ENCODE measurements at places on chromosomes 11 and 22.

GRCh38 chr11:46895821-46896220 is 22.5 kb downstream of the LRP4 start:
- DNase-seq: no peak

DNA sequence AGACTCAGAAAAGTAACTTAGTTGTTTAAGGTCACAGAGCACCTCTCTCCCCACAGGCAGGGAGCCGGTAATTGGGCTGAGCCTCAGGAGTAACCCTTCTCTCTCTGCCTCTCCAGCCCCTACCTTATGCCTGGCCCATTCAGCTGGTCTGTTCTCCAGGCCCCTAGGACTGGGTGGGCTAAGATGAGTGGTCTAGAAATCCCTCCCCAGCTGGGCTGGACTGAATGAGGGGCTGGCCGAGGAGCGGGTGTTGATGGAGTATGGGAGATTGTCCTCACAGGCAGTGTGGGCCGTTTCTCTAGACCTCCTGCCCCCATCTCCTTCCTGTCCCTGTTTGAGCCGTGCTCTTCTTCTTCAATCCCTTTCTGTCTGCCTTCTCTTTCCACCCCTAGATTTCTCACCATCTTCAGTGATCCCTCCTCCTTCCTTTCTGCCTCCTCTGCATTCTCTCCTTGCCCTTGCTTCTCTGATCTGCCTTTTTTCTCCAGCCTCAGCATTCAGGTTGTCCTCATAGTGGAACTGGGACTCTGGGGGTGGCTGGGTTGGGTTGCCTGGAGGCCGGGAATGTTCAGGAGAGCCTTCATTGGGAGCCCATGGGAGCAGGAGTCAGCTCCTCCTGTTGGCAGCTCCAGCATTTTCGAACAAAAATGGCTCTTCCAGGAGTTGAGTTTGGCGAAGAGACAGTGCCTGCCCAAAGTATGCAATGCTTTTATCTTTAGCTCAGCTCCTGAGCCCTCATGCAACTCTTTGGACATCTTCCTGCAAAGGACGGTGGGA is 7.6 kb downstream of the ST3GAL4 start:
- no peak for DNase-seq

- DNase-seq: no peak
These were observed 164.5 kb upstream of the PLET1 start for GRCh38 chr11:112425121-112425520.

DNA sequence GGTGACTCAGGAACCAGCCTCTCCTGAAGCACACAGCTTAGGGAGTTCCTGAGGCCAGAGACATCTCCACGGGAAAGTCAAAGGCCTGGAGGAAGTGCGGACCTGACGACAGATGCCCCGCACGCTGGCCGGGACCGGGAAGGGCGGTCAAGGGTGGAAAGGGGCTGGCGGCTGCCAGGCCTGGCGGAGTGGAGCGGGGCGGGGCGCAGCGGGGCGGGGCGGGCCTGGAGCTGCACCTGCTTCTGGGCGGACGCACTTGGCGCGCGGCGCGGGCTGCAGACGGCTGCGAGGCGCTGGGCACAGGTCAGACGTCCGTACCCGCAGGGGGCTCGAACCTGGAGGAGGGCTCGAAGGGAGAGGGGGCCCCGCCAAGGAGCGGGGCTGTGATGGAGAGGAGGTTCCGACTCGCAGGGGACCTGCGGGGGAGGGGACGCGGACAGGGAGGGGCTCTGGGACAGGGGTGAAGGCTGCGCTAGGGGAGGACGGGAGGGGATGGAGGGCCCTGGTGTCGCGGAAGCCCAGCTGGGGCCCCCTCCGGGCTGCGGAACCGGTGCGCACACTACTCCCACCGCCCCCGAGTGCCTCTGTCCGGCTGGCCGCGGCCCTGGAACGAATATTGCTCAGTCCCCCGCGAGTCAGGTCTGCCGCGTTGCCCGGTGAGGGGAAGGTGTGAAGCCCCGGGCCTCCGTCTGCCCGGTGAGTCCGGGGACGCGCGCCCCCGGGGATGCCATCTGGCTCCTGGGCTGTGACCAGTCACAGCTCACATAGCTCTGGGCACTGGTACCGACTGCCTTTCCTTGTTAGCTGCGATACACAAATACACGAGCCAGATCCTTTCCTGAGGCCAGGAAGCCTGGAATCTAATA is at the start of gene TMEM45B:
TSS of gene TMEM45B (plus strand) at position 253 of the 866 bp plus-strand sequence. CDS start 36,635 bp downstream, outside the sequence.
- DNase-seq: peak; percentile 27

- DNase-seq: no peak
These were observed 563 bp upstream of the PPIL2 start for GRCh38 chr22:21665047-21665851.

DNA sequence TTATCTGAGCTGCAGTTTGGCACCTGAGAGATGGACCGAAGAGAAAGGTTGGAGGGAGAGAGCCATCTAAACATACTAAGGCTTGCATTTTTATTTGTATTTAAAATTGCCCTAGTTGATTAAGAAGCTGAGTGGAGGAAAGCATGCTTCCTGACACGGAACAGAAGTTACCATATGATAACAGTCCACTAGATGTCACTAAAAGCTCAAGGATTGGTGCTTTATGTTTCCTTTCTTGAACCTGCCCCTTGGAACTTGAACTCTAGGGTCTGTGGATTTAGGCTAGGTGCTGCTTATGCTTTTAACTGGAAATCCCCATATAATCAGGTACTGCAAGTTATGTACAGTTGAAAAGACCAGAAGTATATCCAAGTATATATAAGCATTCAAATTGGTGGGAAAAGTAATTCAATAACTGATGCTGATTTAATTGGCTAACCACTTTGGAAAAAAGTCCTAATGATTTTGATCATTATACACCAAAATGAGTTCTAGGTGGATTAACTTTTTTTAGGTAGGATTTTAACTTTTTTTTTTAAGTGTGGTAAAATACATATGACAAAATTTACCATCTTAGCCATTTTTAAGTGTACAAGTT is 9.5 kb downstream of the RBMXL2 start:
- no peak for DNase-seq

DNA sequence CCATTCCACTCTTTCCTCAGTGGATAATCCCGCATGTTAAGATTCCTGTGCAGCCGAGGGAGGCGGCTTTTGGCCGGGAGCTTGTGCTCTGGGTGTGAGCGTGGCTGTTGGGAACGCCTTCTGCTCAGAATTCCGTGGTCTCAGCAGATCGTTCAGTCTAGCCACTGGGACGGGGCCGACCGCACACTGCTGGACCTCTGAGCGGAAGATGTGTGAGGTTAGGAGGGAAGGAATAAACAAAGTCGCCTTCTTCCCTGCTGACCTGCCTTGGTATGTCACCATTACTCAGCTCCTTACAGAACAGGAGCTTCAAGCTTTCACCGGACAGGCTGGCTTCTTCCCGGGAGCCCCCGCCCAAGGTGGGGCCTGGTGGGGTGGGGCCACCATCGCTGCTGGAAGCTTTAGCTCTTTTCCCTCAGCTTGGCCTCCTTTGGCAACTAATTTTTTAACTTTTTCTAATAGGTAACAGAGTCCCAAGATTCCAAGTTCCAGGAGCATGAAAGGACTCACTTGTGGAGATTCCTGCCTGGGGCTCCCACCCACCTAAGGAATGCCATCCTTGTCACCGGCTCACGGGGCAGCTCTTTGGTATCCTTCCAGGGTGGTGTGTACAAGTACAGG is 22.5 kb upstream of the SEPTIN5 start:
- no peak for DNase-seq

GRCh38 chr11:3139481-3140290 is 25.4 kb downstream of the OSBPL5 start:
- DNase-seq: no peak

GRCh38 chr11:61149624-61150615 is 11.3 kb downstream of the VPS37C start:
- DNase-seq: no peak

- DNase-seq: no peak
These were observed 5.9 kb upstream of the OR10V1 start for GRCh38 chr11:59719556-59719955.

DNA sequence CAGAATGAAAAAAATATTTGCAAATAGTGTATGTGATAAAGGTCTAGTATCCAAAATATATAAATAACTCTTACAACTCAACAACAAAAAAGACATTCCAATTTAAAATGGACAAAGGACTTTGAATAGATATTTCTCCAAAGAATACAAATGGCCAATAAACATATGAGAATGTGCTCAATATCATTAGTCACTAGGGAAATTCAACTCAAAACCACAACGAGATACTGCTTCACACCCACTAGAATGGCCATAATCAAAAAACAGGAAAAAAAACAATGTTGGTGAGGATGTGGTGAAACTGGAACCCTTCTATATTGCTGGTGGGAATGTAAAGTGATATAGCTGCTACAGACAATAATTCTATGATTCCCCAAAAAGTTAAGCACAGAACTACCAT is 38.6 kb upstream of the RPS13 start:
- DNase-seq: no peak

- DNase-seq: no peak
These were observed 50.9 kb upstream of the YWHAH start for GRCh38 chr22:31893460-31893859.

DNA sequence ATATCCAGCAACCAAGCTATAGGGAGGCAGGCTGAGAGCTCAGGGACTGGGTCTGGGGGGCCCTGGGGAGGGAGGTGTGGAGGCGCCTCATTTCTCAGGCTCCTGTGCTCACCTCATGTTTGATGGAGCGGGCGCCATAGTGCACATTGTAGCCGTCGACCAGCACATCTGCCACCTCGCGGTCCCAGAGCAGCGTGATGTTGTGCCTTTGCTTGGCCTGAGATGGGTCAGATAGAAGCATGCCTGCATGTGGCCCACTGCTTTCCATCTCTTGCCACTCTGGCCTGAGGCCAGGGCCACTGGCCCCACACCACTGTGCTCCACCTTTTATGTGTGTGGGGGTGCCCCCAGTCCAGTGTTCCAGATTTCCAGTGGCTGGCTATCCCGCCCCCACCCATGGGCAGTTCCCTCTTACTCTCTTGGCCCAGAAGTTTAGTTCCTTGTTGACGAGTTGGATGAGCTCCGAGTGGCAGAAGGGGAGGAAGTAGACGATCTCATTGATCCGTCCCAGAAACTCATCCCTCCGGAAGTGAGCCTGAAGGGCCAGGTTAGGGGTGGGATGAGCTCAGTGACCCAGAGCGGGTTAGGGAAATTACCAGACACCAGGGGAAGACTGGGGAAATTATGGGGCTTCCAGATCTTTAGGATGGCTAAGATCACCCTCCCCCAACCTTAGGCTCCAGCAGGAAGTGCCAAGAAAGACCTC is 50.1 kb upstream of the PHOX2A start:
- no peak for DNase-seq

- DNase-seq: no peak
These were observed 14.5 kb downstream of the SCGB1A1 start for GRCh38 chr11:62433141-62433903.

DNA sequence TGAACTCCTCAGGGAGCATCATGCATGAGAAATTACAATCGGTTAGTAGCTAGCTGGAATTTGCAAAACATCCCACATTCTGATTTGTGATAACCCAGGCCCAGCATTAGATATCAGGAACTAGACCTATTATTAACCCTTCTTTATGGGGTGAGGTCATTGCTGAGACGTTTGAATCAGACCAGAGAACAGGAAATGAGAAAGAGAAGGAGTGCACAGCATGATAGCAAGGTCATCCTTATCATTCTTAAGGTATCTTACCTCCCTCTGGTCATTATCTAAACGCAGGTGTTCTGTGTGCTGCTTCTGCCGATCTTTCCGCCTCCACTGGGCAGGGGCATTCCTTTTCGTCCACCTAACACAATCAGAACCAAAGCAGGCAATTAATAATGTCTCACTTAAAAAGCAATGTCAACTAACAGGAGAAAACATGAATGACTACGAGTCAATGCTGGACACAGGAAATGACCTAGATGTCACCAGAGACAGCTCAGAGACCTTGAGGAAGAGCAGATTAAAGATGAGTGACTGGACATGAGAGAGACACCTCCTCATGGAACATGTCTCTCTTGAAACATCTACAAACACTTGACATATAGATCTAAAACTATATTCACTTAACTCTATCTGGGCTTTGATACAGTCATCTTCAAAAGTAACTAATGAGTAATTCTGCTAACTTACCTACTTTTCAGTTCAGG is 78.3 kb upstream of the SCUBE2 start:
- DNase-seq: no peak

DNA sequence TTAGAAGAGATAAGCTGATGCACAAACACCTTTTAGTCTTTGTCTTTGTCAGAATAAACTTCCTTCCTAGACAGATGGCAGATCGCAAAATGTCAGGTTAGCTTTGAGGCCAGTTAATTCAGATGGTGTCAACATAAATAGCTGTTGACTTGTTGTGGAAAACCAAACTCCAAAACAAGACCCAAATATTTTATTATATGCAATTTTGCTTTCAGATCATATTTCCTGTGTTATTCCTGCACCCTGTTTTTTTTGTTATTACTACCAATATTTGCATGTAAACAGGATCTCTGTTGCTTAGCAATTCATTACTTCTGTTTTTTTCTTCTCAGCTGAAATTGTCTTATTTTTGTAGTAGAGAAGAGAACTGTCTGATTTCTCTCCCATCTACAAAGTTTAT is 316.0 kb downstream of the ETS1 start:
- no peak for DNase-seq

DNA sequence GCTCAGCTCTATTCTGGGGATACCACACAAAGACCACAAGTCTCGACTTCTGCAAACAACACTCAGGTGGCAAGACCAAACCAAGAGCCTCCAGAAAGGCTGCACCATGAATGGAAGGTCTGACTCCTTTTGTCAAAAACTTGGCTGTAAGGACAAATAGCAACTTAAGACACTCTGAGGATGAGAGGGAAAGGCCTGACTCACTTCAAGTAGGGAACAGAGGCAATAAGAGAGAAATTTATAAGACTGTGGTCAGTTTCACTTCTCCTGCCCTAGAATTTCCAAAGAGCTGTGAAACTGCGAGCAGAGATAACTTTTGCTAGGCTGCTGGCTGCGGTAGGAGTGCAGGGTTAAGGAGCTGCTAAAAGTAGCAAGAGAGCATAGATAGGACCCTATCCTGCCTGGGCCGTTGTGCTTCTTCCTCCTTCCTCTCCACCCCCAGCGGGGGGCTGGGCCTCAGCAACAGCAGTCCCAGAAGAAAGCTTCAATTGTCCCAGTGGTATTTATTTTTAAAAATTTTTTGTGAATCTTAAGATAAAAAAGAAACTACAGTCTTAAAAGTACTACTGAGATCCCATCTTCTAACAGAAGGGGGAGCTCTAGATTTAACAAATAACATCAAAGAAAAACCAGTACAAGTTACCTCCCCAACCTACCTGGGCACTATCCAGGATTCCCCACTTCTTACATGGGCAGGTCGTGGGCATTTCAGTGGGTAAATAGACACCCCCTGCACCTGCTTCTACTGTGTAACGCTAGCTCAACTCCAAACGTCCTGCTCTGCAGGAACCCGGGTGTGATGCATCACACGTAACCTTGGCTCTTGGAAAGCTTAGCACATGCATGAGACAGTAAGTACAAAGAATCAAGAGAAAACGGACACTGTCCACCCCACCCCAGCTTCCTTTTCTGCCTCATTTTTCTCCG is 66.4 kb downstream of the SGSM3 start:
- DNase-seq: no peak

- DNase-seq: no peak
These were observed 23.9 kb upstream of the PDGFB start for GRCh38 chr22:39268645-39269044.

Data from stimulated activated CD4-positive, alpha-beta T cell treated with anti-CD3 and anti-CD28 coated beads, Interleukin-1b, Interleukin-23, amount 100 ng/mL, for 48 hours (primary cell).